ENCODE measurements at places on chromosomes 4 and X. TPM values are rescaled to one million over a fixed set of nuclear protein-coding genes. Genes with fewer than 3 reads are reported as not detected.

The PAGE5 gene
- total RNA-seq: not detected

The ADH4 gene
- not detected for total RNA-seq

The TECRL gene
- not detected for total RNA-seq

The PAGE2B gene
- total RNA-seq: not detected

The CXCL10 gene
- total RNA-seq: 0.33 TPM

The IQCM gene
- total RNA-seq: not detected

The DOK7 gene
- total RNA-seq: not detected

The AKAP4 gene
- under 0.01 TPM for total RNA-seq

The BGN gene
- total RNA-seq: 71.8 TPM

The BEX2 gene
- total RNA-seq: 0.38 TPM

The PLK4 gene
- 5.2 TPM for total RNA-seq

The COL25A1 gene
- 0.33 TPM for total RNA-seq

The GALNT7 gene
- total RNA-seq: 47.4 TPM
